ENCODE measurements at places on chromosomes 2 and 18.

- DNase-seq, result no peak
Measured at GRCh38 chr2:26674771-26675170, 17.8 kb upstream of the KCNK3 start.

- DNase-seq, result no peak
Measured at GRCh38 chr18:60506190-60506589, 133.6 kb upstream of the MC4R start.

DNA sequence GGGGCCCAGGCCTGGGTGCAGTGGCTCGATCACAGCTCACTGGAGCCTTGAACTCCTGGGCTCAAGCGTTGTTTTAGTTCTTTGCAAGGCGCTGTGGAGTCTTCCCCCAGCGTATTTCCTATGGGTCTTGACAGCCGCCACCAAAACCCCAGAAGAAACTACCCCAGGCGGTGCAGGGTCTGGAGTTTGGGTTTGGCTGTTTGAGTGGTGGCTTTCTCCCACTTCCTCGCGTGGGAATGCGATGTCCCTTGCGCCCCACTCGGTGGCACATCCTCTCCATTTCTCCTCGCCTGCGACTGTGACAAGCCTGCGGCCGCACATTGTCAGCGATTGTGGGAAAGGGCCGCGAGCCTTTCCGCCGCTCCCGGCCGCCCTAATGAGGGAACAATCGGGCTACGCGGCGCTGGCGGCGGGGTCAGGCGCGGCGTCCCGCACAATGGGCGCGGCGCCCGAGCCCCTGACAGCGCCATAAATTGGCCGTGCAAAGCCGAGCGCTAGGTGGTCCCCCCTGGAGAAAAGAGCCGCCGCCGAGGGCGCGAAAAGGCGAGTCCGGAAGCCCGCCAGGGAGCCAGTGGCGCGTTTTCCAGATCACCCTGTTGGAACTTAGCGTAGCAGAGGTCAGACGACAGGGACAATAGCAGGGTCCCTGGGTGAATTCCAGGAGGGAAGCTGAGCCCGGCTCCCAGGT lies 194.9 kb upstream of the POU3F3 start:
- DNase-seq, result no peak

GRCh38 chr2:16908656-16909055 lies 243.0 kb upstream of the CYRIA start:
- DNase-seq, result no peak

GRCh38 chr2:216418981-216419380 lies 6.7 kb downstream of the SMARCAL1 start:
- no peak for DNase-seq

DNA sequence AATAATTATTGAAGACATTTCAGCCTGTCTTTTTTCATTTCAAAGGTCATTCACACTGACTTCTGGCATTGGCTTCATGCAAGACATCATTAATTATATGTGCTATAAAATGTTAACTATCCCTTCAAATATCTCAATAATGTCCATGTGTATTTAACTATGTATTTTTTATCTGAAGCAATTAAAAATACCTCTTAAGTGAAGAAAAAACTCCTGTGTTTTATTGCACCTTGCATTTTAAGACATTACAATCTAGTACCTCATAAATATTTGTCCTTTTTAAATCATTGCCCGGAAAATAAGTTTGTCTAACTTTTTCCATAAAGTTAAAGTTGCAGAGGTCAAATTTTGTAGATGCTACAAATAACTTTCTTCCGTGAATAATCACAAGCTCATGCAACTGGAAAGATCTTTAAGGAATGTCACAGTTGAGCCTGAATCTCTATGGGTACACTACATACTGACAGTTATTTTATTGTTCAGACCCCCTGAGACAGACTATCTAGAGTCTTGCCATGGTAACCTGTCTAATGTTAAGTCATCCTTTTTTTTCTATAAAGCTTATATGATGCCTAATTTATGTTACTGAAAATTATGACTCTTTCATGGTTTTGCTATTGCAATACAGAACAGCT lies 38.4 kb upstream of the COBLL1 start:
- no peak for DNase-seq

- DNase-seq, result no peak
Measured at GRCh38 chr2:28564346-28564745, 68.5 kb downstream of the PLB1 start.

- no peak for DNase-seq
Measured at GRCh38 chr2:19710230-19710629, 191.6 kb downstream of the TTC32 start.

GRCh38 chr2:98088261-98088660 lies 1.3 kb downstream of the VWA3B start:
- DNase-seq, result no peak

GRCh38 chr2:43033466-43034241 lies 192.8 kb downstream of the ZFP36L2 start:
- DNase-seq, result no peak

DNA sequence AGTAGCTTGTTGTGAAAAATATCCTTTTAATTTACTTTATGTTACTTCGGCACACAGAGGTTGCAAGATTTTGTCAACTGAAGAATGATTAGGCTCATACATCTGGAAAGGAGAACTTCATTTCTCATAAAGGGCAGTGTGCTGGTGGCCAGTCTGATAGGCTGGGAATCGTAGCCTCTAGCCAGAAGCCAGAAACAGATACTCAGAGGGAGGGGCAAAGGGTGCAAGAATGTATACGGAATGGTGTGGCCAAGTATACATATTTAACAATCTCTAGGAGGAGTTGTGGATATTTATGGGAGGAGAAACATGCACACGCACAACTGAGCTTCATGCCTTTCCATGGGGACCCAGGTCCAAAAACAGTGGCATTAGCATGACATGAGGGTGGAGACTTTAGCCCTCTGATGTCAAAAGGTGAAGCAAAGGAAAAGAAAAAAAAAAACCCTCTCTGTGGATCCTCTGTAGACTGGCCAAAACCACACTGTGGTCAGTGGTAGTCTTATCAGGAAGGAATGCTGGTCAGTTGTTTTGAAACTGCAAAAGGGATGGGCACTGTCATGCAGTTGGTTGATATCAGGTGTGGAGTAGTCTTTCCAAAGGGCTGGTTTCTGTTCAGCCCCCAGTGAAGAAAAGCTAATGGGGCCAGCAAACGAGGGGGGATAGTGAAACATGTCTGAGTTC lies 34.9 kb upstream of the APCDD1 start:
- DNase-seq, result peak; percentile 88

DNA sequence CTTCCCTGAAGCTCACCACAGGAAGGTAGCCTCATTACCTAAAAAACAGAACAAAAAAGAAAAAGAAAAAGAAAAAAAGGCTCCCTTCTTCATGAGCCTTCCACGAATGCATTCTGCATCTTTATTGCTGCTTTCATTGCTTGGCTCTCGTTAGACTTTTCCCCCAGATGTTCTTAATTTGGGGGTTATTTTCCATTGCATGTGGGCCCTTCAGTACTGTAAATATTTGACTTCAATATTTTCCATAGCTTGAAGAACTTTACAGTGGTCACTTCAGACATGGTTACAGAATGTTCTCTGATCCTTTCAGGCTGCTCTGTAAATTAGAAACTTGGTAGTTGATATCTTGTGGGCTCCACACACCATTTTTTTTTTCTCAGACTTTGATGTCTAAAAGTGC lies 65.6 kb upstream of the COPS8 start:
- no peak for DNase-seq

GRCh38 chr2:216681683-216682082 lies 13.7 kb downstream of the IGFBP5 start:
- DNase-seq, result peak; percentile 66

DNA sequence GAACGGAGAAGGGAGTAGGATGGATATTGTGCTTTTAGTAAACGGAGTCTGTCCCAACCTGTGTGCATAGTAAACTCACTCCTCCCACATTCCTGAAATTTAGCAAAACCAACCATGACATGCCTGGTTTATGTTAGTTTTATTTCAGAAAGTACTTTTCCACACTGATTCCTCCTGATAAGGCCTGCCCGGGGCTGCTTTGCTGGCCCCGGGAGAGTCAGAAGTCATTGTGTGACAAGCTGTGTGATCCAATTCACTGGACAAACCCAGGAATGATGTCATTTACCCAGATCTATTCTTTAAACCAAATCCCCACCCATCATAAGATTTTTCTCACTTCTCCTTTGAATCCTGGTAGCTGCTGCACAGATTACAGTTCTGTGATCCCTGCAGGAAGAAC lies 109.0 kb downstream of the SETBP1 start:
- DNase-seq, result no peak

GRCh38 chr18:54444319-54444914 lies 86.7 kb downstream of the C18orf54 start:
- peak; percentile 84 for DNase-seq

DNA sequence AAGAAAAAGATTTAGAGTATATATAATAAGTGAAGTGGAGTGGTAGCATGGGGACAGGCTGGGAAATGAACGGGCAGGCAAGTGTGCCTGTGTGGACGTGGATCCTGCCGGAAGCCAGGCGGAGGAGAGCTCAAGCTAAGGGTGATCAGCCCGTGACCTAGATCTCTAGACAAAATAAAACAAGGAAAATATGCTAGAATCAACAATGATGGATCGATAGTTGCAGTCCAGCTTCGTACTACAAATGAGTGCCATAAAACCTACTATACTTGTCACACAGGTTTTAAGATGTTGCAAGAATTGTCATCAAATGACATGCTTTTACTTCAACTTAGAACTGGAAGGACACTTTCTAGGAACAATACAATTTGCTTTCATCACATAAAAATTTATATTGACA lies 8.5 kb downstream of the EIF2AK2 start:
- no peak for DNase-seq

DNA sequence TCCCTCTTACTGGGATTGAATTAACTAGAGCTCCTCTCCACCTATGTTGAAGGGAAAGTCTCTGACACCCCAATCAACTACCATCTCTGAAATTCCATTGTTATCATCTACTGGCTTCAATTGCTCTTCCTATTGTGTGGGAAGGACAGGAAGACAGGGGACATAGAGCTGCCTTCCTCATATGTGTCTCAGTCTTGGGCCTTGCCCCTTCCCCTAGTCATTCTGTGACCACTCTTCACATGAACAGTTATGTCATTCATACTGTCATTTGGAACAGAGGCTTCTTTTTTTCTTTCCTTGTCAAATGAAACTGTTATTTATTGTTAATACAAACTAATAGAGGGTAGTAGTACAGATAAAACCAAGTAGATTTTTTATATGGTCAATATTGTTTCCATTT lies 69.6 kb upstream of the EMILIN2 start:
- DNase-seq, result no peak

- DNase-seq, result no peak
Measured at GRCh38 chr18:37483984-37484819, 81.4 kb downstream of the CELF4 start.

DNA sequence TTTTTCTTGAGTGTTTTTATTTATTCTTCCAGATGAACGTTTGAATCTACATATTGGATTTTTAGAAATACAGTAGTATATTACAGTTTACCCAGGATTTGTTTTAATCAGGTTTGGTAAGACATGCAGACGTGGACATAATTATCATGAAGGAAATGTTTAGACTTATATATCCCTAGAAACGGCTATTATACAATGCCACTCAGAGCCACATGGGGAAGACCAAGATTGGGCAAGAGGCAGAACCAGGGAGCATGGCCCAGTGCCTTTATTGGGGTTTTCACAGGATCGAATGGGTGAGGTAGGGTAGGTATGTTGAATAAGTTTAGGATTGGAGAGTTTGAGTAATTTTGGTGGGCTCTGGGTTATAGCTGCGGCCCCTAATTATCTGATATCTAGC lies 212.2 kb downstream of the CAMKMT start:
- DNase-seq, result no peak

DNA sequence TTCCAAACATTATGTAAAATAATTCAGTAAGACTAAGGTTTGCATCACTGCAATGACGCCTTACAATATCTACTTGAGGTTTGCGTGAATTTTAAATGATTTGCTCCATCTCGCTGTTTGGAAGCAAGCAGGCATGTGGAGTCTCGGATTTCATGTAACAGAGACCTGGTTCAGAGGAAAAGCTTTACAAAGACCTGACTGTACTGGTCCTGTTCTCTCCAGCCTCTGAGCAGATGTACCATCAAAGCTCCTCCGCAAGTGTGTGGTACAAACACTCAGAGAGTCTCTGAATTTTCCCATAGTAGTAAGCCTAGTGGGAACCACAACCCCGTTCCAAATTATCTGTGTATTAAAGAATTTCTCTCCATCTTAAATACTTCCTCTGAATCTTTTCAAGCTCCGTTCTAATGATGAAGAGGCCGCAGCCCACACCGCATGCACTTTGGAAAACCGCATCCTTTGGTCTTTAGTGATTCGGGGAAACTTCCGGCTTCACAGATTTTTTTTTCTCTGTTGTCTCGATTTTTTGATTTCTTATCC lies 728.1 kb upstream of the SOX11 start:
- no peak for DNase-seq

DNA sequence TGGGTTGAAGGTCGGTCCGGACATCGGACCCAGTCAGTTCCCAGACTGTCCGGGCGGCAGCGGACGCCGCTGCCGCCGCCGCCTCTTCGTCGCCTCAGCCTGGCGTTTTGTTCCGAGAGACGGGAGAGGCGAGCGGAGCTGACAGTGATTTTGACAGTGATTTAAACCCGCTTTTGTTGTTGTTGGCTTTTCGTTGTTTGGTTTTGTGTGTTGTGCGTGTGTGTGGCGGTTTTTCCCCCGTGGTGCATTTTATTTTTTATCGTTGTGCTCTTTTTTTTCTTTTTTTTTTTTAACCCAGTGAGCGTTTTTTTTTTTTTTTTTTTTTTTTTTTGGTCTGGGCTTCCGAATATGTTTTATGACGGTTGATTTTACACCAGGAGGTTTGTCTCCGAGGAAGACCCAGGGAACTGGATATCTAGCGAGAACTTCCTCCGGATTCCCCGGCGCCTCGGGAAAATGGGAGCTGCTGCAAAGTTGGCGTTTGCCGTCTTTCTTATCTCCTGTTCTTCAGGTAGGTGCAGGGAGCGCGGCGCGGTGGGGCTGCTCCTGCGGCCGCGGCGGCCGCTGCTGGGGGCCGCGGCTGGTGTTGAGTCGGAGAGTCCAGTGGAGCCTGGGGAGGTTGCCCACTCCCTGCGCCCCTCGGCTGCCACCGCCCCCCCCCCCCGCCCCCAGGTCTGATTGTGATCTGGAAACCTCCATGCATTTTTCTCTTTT lies at the start of gene ACVR2A:
Gene ACVR2A (plus strand): TSS at position 333 of the 714 bp plus-strand sequence. CDS start 124 bp downstream, at position 457.
- peak; percentile 74 for DNase-seq

GRCh38 chr2:232204457-232204931 lies 174.1 kb upstream of the ALPP start:
- DNase-seq, result no peak

GRCh38 chr2:11988691-11989353 lies 242.4 kb downstream of the LPIN1 start:
- DNase-seq, result no peak

GRCh38 chr2:110679337-110679707 lies 1.5 kb upstream of the BUB1 start:
- peak; percentile 93 for DNase-seq

GRCh38 chr18:7479756-7480155 lies 87.4 kb upstream of the PTPRM start:
- DNase-seq, result no peak

GRCh38 chr2:37149626-37150322 lies 7.0 kb downstream of the EIF2AK2 start:
- DNase-seq, result peak; percentile 16

DNA sequence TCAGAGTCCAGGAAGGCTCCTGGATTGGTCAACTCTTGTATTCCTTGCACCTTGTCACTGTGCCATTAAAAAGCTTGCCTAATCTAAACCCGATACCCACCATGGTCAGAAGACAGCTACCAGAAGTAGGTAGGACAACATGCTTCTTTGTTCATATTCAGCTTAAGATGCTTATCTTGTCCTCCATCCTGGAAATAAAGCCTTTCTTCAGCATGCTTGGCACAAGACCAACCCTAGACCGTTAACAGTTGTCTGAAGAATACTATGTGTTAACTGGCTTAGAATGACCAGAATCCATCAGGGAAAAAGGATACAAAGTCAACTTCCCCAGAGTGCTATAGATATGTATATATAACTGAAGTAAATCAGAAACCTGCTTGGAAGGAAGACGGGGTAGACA lies 193.9 kb downstream of the ZRANB3 start:
- DNase-seq, result no peak
